ENCODE measurements at places on chromosomes 7 and 10.
A peak's percentile ranks its signal among the peaks of the same experiment; 100 is the strongest.

DNA sequence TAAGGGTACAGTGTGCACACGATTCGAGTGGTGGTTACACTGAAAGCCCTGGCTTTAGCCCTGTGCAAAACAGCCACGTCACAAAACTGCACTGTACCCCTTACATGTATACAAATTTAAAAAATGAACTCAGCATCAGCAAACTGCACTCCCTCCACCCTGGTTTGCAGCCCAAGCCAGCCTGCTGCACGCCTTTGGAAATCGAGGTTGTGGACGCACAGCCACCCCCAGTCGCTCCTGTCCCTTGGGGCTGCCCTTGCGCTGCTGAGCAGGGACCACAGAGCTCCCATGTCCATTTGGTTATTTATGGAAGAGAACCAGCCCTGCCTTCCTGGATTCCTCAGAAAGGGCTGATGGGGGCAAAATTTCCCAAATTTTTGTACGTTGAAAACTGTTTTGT lies 98.8 kb downstream of the INPP5A start:
- no peak for DNase-seq

DNA sequence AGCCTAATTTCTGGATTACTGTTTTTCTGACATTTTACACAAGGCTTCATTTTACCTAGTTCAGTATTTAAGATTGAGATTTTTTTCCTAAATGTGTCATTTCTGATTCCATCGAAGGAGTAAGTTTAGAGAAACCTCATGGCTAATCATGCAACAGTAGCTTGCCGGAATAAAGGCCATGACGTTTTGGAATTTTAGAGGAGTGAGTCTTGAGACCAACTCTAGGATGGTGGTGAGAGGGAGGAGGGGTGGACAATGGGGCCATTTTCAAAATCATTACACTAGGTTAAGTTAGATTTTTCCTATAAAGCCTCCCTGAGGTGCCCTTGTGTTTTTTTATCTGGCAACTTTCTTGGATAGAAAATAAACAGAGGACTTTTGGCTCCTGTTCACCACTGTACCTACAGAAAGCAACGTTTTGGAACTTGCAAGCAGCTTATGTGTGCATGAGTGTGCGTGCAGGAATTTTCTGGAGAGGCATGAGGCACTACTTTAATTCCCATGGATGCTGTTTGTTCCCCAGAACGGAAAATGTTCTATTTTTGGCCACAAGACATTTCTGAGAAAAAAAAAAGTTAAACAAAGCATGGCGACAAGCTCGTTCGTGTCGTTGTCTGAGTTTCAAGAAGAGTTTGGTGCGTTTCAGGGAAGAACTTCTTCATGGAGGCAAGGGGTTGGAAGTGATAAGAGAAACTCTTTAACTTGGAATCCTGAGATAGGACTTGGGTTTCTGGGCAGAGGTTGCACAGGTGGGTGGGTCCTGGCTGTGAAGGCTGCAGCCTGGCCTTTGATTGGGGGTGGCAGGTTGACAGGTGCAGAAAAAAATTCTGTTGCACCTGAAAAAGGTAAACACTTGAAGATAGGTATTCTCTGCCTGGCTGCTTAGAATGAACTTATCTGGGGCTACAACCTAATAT lies 178.1 kb downstream of the PTEN start:
- no peak for DNase-seq

DNA sequence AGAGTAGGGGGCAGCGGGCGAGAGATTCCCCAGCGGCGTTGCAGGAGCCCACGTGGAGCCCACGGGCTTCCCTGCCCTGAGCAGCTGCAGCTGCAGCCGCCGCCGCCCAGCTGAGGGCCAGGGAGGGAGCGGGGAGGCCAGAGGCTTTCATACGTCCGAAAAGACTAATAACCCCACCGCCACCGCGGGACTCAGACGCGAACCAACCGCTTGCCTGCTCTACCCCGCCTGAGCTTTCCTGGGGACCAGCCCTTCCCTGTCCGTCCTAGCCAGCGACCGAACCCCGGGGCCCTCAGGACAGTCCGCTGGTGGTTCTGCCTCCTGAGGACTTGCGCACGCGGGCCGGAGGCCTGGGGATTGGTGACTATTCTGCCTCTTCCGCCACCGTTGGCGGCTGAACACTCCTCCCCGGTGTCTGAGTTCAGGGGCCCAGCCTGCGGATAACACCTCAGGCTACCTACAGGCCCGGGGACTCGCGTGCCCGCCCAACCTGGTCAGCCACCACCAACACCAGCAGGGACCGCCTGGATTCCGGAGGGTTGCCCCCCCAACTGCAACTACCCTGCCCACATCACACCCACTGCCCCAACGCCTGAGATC lies 18.4 kb downstream of the IFT22 start:
- DNase-seq = no peak

DNA sequence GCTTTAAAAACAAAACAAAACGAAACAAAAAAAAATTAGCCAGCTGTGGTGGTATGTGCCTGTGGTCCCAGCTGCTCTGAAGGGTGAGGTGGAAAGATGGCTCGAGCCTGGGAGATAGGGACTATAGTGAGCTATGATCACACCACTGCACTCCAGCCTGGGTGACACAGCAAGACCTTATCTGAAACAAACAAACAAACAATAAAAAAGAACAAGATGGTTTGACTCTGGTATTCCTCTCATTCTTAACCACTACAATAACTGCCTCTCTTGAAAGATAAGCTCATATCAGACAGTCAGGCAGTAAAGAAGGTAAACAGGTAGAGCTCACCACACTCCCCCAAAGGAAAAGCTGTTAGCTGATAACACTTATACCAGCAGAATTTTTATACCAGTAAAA lies 14.1 kb upstream of the DUSP5 start:
- DNase-seq = no peak

GRCh38 chr7:7408001-7408770 lies 127.5 kb downstream of the COL28A1 start:
- no peak for DNase-seq

DNA sequence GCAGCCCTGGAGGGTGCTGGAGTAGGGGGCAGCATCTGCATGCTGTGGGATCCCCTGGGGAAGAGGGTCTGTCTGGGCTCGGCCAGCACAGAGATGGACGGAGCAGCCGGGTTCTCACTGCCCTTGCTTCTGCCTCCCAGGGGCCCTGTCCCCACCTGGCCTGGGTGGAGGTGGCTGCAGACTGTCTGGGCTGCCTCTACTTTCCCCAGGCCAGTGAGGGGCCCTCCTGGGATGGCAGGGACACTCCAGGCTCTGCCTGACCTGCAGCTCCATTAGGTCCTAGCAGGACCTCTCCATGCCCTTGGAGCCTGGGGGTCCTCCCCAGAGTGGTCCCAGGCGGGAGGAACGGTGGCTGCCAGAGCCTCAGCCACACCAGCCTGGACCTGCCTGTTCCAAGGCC lies 63.7 kb downstream of the PWWP2B start:
- peak; percentile 27 for DNase-seq

- DNase-seq = no peak
These were observed 168.3 kb upstream of the RNF32 start for GRCh38 chr7:156472267-156472666.

DNA sequence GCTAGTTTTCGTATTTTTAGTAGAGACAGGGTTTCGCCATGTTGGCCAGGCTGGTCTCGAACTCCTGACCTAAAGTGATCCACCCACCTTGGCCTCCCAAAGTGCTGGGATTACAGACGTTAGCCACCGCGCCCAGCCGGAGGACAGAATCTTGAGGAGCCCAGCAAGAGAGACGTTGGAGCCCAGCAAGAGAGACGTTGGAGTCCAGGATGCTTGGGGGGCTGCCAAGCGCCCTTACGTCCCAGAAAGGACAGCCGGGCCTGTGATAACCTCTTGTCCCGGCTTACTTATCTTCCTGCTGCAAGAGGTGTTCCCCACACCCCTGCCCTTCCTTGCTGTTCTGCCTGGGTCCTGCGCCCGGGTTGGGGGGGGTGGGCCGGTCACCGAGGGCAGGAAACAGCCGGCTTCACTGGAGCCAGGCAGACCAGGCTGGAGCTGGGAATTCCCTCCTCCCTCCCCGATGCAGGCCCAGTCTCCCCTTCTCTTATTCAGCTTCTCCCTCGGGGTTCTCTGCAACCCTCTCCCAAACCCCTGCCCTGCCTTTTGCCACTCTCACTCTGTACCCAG lies 1.9 kb upstream of the EPHB4 start:
- no peak for DNase-seq

- no peak for DNase-seq
These were observed 24.3 kb downstream of the SLC29A3 start for GRCh38 chr10:71343392-71343773.

GRCh38 chr10:91684841-91685240 lies 52.0 kb upstream of the PPP1R3C start:
- DNase-seq = no peak

Data from CD8-positive, alpha-beta memory T cell (primary cell).